ENCODE measurements at places on chromosomes 5 and 9. TPM values are rescaled to one million over a fixed set of nuclear protein-coding genes. Genes with fewer than 3 reads are reported as not detected.

The AIF1L gene
- total RNA-seq: 62.6 TPM

The OBP2B gene
- not detected for total RNA-seq

The OGN gene
- total RNA-seq: not detected

The SPATA31E1 gene
- total RNA-seq: under 0.01 TPM

The PCDHAC2 gene
- under 0.01 TPM for total RNA-seq

The PSMB7 gene
- 397 TPM for total RNA-seq

The WNK2 gene
- 0.46 TPM for total RNA-seq

The MARCHF11 gene
- not detected for total RNA-seq

The CDKN2B-AS1 gene
- 3.8 TPM for total RNA-seq

Data from melanocyte of skin (primary cell).